ENCODE measurements at places on chromosomes 5 and 9.

- H3K4me3 ChIP-seq: no peak overlapping the region
- H3K27me3 ChIP-seq: no peaks in the 10 kb centered on the region
- H3K4me1 ChIP-seq: no peaks in the 10 kb centered on the region
- peak overlapping the region; percentile 9 for H3K27ac ChIP-seq
- no peak for DNase-seq
These were observed 2.6 kb upstream of the PSIP1 start for GRCh38 chr9:15513335-15513734.

- H3K27ac ChIP-seq: no peak overlapping the region
- no peaks in the 10 kb centered on the region for H3K27me3 ChIP-seq
- DNase-seq: no peak
- no peaks in the 10 kb centered on the region for H3K4me1 ChIP-seq
- H3K36me3 ChIP-seq: no peaks in the 10 kb centered on the region
- H3K4me3 ChIP-seq: no peak overlapping the region
These were observed 116.0 kb downstream of the CRB2 start for GRCh38 chr9:123471843-123472570.

DNA sequence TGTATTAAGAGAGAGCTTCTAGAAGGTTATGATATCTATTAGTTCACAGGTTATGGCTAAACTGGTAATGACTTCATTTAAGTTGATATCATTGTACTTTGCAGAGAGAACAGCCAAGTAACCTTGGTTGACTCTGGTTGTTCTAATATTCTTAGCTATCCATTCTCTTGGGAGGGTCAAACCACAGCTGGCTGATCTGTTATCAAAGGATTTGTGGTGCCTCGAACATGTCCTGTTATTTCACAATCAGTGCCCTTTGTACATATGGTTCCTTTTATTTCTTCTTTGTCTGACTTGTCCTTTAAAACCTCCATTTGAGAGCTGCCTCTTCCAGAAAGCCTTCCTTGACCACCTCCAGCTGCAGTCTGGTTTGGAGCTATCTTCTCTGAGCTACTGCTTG, 61.7 kb downstream of the PDE8B start:
- H3K36me3 ChIP-seq: no peaks in the 10 kb centered on the region
- no peak overlapping the region for H3K4me3 ChIP-seq
- no peak overlapping the region for H3K27ac ChIP-seq

GRCh38 chr5:1405121-1405520, 40.1 kb downstream of the SLC6A3 start:
- DNase-seq: no peak
- H3K4me3 ChIP-seq: no peak overlapping the region
- H3K27me3 ChIP-seq: no peaks in the 10 kb centered on the region
- H3K4me1 ChIP-seq: no peaks in the 10 kb centered on the region

DNA sequence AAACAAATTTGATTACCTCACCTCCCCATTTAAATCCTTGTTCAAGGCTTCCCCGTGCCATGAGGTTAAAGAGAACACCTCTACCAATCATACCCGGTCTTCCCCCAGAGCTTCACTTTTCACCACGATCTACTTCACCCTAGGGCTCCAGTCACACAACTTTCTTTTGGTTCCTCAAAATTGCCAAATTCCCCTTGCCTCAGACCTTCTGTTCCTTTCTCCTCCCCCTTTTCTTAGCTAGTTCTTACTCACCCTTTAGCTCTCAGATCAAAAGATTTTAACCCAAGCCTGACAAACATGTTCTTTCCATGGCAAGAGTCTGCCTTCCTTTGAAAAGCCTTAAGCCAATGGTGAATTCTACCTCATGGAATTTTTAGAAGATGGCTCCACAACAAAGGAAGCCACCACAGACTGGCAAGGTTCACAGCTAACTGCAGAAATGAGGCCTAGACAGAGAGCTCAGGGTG, 56.7 kb downstream of the MAPKAP1 start:
- no peak overlapping the region for H3K4me3 ChIP-seq
- no peak for DNase-seq
- no peak overlapping the region for H3K27ac ChIP-seq
- H3K4me1 ChIP-seq: no peaks in the 10 kb centered on the region
- H3K36me3 ChIP-seq: no peaks in the 10 kb centered on the region
- H3K27me3 ChIP-seq: no peaks in the 10 kb centered on the region

GRCh38 chr5:173704615-173705511, 88.4 kb upstream of the BOD1 start:
- no peaks in the 10 kb centered on the region for H3K27me3 ChIP-seq
- no peaks in the 10 kb centered on the region for H3K4me1 ChIP-seq
- no peaks in the 10 kb centered on the region for H3K36me3 ChIP-seq
- no peak for DNase-seq

DNA sequence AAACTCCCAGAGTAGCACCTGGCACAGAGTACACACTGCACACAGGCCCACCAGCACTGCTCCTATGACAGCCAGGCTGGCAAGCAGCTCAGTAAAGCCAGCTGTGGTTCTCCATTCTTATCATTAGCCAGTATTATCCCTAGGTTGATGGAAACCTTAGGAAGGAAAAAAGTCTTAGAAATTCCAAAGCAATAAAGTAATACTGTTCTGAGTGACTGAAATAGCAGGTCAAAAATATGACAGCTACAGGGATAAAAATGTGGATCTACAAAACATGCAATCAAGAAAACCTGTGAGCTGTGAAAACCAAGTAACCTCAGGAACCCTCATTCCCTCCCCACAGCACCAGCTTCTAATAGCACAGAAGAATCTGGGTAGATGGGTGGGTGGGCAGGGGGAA, 403.5 kb downstream of the SPOCK1 start:
- H3K4me3 ChIP-seq: no peak overlapping the region
- DNase-seq: no peak
- H3K27me3 ChIP-seq: no peaks in the 10 kb centered on the region
- H3K4me1 ChIP-seq: no peaks in the 10 kb centered on the region
- H3K27ac ChIP-seq: no peak overlapping the region
- H3K36me3 ChIP-seq: no peaks in the 10 kb centered on the region
